Dermis blood vessel endothelial cell (primary cell): ENCODE measurements at places on chromosomes 4 and X.

GRCh38 chrX:133185119-133185518 lies 33.0 kb downstream of the TFDP3 start:
- no peak for DNase-seq

DNA sequence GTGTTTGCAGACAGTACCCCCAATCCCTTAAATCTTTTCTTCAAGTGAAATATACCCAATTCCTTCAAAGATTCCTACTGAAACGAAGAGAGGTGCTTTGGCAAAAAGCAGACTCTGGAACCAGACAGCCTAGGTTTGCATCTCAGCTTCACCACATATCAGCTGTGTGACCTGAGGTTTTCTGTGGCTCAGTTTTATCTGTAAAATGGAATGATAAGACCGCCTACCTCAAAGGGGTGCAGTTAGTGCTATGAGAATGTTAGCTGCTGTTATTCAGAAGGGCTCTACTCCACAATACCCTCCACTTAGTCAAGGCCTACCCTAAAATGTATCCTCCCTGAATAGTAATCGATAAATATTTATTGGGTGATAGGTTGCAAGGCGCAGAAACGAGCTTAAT lies 664 bp downstream of the PIR start:
- no peak for DNase-seq

DNA sequence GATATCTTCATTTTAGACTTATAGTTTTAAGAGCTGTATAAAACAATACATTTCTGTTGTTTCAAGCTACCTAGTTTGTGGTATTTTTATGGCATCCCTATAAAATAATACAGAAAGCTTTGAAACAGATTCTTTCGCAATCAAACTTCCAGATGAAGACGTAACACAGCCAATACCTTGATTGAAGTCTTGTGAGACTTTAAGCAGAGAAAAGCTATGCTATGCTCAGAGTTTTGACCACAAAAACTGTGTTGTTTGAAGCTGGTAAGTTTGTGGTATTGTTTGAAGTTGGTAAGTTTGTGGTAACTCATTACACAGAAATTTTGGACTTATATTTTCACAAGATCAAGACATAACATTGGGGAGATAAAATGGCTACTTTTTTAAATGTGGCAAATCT lies 201.8 kb upstream of the UGT8 start:
- DNase-seq: no peak

- DNase-seq: no peak
Measured at GRCh38 chr4:154067786-154068185, 278.9 kb upstream of the SFRP2 start.

DNA sequence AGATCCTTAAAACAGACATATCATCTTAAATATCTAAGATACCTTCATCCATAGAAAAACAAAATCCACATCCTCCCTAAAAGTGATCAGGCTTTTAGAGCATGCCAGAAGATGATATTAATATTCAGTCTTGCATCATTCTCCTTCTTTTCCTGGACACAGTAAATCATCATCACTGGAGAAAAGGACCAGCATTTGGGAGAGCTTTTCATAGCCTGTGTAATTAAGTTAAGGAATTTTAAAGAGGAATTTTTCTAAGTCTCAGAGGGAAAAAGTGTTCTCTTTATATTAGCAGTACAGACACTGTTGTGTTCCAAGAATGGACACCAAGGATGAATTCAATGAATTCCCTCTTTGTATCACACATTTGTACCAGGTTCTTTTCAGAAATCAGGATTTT lies 696 bp downstream of the SCRG1 start:
- DNase-seq: no peak

DNA sequence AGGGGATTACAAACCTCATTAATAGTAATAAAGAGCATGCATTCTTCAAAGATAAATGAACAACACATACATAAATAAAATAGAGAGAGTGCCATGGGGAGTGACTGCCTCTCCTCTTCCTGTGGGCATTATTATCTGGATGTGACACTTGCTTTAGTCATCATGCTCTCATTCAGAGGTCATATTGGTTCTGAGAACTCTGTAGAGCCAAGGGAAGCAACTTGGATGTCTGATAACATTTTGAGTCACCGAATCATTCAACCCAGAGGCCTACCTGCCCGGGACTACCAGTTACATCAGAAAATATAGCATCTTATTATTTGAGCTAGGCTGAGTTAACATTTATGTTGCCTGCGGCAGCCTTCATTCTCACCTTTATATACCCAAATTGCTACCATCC lies 489.5 kb downstream of the STIM2 start:
- DNase-seq: no peak

- DNase-seq: no peak
Measured at GRCh38 chrX:145549496-145549895, 268.1 kb upstream of the SLITRK2 start.

GRCh38 chrX:623599-624315 lies 6.8 kb upstream of the SHOX start:
- DNase-seq: peak; percentile 21

DNA sequence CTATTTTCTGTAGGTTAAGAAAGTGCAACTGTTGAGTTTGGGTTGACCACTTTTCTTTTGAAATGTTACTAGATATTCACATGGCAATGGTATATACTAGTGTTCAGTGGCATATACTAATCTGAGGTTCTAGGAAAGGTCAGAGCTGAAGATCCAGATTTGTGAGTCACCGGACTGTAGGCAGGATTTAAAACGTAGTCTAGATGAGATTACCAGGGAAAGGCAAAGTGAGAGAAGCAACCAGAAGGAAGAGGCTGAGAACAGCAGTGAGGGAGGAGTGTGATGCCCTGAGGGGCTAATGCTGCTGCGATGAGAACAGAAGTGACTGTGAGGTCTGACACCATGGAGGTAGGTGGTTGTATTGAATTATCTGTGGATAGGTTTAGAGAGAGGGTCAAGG lies 9.7 kb upstream of the PLA2G12A start:
- no peak for DNase-seq

DNA sequence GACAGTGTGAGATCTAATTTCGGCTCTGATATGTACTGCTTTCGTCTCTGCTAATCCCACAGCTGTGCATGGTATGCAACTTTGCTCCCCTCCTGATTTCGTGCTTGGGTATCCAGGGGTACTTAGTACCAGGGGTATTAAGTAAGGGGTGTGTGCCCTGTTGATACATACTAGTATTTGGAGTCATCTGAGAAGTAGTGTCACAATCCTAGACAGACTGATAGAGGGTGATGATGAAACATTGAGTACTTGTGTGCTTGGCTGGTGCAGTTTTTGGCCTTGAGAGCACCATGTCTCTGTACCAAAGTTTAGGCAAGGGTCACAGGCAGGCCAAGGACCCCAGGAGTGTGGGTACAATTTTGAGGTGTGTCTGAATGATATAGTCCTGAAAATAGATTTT lies 10.9 kb downstream of the GPAT3 start:
- DNase-seq: no peak

GRCh38 chr4:185502386-185502785 lies 30.9 kb upstream of the CCDC110 start:
- no peak for DNase-seq

DNA sequence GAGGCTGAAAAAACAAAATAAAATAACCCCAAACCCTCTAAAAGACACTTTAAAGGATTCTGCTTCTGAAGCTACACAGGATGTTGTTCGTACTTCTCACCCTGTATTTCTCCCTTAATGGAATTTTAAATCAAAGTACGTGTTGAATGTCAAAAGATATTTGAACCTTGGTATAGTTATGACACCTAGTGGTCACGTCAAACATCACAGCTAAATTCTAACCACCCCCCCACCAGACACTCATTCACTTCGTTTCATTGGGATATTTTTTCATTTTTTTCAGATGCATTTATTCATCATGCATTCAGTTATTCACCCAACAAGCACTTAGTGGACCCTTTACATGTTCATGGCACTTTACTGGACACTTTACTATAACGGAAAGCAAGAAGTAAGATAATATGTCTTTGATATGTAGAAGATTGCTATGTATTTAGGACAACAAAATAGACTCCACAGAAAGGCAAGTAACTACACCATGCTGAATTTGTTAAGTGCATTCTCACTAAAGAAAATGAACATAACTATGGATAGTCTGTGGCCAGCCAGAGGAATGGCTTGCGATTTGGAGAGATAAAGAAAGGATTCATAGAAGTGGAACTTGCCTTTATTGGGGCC lies 62.5 kb upstream of the GPR174 start:
- peak; percentile 53 for DNase-seq
